ENCODE measurements at places on chromosomes 5 and 9.
A peak's percentile ranks its signal among the peaks of the same experiment; 100 is the strongest.

DNA sequence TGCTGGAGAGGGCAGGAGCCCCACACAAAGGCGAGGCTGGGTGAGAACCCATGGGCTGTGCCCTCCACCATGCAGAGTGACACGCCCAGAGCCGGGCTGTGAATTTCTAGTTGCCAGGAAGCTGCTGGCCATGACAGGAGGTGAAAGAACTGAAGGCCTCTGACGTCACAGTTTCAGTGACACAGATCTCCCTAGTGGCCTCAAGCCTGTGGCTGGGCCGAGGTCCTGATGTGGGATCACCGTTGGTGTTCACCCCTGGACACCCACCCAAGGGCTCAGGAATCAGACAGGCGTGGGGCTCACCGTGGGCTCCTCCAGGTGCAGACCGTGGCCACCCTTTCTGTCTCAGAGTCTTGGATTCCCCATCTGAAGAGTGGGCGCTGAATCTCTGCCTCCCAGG is 39.9 kb downstream of the MSX2 start:
- DNase-seq = no peak

GRCh38 chr5:11898-12297 is 80.1 kb upstream of the PLEKHG4B start:
- DNase-seq = no peak

- peak; percentile 20 for DNase-seq
Observed at GRCh38 chr5:69007726-69008368, 86.0 kb upstream of the SLC30A5 start.

DNA sequence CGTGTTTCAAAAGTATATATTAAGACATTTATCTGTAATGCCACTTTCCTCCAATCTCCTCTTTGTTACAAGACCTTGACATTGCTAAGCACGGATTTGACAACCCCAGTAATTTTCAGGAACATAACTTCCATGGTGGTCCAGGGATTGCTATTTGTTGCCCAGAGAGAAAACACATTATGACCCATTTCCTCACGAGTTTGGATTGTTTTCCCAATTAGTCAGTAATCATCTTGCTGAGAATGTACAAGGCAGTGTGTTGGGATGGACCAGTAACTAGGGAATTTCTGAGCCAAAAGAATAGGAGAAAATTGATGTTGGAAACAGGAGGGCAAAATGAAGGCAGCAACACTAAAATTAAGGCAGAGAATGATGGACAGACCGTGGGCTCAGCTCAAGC is 574.1 kb downstream of the EBF1 start:
- DNase-seq = no peak

GRCh38 chr5:38806775-38807258 is 39.0 kb upstream of the OSMR start:
- no peak for DNase-seq

GRCh38 chr9:91810286-91810905 is 139.6 kb downstream of the ROR2 start:
- DNase-seq = no peak

GRCh38 chr5:1701216-1701864 is 98.3 kb downstream of the MRPL36 start:
- DNase-seq = no peak

- no peak for DNase-seq
Observed at GRCh38 chr9:70964861-70965260, 156.6 kb downstream of the TRPM3 start.

DNA sequence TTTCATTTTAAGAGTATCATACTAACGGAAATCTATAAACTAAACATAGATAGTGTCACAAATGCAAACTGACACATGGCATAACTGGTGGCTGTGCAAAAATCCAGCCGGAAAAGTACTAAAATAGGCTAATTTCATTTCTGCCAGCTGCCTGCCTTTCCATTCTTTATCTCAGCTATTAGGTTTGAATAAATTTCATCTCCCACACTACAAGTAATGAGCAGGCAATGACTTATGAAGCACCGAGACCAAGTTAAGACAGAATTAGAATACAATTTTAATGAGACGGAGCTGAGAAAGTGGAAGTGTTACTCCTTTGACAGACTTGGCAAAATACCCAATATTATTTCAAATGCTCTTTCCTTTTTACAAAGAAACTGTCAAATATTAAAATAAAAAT is 258.8 kb upstream of the ZNF608 start:
- no peak for DNase-seq

GRCh38 chr9:27336126-27336525 is 39.2 kb upstream of the EQTN start:
- DNase-seq = no peak

GRCh38 chr9:121963528-121963995 is 129.5 kb downstream of the TTLL11 start:
- no peak for DNase-seq

DNA sequence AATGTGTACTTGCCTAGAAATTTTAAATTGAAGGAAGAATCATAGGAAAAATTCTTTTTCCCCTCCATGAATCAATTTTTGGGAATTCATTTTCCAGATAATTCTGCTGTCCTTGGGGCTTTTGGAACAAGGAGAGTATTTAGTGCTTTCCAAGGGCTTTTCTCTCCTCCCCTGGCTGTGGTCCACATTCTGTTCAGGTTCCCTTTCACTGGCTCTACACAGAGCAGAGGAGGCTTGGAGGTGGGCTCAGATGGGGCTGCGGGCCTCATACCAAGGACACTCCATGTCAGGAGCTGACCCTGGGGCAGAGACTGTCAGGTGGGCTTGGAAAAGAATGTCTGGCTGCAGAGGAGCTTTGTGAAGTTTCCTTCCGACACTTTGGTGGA is 128.1 kb downstream of the GADD45G start:
- no peak for DNase-seq

GRCh38 chr5:157273131-157273556 is 7.2 kb downstream of the CYFIP2 start:
- DNase-seq = no peak

DNA sequence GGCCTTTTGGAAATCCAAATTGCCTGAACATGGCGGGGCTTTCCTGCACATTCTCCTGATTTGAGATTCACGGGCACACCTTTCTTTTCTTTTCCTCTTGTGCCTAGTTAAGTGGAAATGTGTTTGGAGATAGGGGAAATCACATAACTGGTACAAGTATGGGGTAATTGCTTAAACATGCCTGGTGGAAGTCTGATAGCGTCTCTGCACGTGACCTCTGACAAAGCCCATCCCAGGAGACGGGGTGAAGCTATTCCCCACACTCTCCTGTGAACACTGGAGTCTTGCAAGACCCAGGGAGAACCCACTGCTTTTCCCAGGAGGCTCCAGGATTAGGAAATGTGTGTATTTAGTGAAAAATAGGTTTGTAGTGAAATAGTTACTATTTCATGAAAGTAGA is 2.9 kb upstream of the REEP2 start:
- no peak for DNase-seq

- no peak for DNase-seq
Observed at GRCh38 chr5:180332051-180332517, 21.1 kb downstream of the GFPT2 start.

DNA sequence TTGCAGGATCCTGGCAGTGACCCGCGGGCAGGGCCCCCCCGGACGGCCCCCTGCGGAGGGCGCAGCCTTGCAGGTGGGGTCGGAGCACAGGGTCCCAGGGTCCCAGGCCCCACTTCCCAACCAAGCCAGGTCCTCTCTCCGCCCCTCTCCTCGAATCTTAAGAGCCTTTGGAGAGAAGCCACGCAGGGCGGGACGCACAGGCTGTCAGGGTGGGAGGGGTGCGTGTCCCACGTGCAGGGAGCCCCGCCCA is 18.4 kb upstream of the EGFL7 start:
- no peak for DNase-seq

DNA sequence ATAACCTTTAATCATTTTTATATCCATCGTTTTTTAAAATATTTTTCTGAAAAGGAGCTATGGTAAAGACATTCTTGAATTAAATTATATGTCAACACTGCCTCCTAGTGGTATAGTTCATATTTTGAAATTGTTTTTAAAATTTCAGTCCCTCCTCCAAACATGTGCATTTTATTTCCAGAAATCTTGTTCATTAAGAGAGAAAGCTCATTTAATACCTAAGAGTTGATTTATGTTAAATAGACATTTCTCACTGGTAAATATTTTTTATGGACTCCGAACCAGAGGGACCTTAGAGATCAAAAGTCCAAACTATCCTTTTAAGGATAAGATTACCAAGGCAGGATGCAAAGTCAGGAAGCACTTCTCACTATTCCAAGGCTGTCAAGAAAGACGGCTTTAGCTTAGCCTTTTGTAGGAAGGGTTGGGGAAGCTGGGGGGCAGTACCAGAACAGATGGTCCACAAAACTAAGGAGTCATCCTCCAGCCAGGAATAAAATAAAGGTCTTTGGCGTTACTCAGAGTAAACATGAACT is 21.6 kb downstream of the BHMT start:
- no peak for DNase-seq

DNA sequence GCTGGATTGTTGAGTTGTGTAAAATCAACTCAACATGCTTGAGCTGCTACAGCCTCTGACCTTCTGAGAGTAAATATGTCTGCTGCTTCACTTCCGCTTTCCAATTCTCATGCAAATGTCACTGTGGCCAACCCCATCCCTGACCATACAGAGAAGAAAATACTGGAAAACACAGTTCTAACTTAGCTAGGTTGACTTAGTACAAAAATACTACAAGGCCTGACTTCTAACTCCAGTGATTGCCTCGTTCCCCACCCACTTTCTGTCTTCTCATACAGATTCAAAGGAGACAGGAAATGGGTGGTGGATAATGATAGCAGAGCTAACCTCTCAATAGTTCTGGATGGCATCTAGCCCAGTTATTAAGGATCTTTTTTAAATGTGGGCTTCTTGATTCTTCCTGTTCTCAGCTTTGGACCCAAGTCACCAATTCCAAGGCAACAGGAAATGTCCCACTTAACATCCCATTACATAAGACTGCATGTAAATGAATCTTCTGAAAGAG is 226.6 kb upstream of the SLC24A2 start:
- no peak for DNase-seq

GRCh38 chr5:119341452-119342349 is 14.1 kb upstream of the TNFAIP8 start:
- no peak for DNase-seq

GRCh38 chr5:116035123-116035522 is 2.9 kb downstream of the ARL14EPL start:
- DNase-seq = no peak

DNA sequence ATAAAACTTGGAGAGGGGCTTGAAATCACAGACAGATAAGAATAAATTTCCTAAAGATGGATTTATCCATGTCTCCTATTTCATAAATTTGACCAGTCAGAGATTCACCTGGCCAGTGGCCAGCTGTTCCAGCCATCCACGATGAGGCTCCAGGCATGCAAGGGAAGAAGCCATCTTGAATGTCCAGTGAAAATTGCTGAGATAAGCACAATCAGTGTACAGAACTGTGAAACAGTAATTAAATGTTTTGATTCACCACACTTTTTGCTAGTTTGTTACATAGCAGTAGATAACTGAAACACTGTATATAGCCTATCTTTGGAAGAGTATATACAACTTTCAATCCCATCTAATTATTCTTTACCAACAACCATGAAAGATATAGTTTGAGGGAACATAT is 163.5 kb downstream of the HINT1 start:
- DNase-seq = no peak

DNA sequence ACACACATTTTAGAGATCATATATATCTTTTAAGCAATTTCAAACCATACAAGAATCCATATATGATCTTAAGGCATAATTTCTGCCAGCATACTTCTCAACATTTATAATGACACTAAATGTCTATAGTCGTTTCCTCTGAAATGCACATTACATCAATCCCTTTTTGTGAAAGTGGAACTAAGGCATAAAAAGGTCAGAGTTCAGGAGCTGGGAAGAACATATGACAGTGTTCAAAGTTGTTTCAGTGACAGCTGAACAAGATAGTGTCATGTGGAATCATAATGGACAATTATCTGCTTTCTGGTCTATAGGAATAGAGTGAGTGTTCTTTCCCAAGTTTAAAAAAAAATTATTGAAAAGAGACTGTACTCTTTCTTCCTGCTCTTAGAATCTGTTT is 2.4 kb upstream of the MOB3B start:
- DNase-seq = no peak

DNA sequence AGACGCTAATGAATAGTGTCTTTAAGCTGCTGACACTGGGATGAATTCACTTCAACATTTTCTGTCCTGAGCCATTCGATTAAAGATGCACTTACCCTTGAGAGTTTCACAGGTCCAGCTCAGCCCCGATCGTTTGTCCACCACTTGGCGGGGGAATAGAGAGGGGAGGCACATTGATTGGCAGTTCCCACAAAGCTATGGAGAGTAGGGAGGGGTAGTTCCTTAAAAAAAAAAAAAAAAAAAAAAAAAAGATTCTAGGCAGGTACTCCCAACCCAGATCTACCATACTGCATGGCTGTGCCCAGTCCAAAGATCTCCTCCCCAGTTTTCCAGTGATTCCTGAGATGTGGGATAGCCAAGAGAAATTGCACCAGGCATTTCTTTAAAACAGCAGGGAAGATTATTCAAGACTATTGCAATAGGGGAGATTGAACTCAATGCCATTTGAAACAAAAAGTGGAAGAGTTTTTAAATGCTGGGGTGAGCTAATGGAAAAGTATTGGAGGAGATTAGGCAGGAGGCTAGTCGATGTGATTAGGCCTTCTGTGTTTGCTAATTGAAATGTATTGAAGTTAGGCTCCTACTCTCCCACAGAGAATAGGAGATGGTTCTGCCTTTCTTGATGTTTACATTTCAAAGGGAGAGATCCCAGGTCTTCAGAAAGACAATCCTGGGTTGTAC is 2217.4 kb upstream of the WWC1 start:
- no peak for DNase-seq

DNA sequence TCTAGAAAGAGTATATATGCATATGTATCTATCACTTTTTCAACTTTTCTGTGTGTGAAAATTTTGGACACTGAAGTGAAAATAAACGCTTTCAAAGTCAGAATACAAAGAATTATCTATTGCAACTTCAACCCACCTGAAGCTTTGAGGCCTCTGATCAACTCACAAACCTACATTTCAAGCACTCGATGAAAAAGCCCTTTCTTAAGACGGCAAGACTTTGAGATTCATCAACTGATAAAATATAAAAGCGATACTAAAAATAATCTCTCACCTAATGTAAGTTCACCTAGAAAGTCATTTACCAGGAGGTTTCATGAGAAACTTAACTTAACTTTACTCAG is 1.2 kb downstream of the GOLPH3 start:
- DNase-seq = no peak

Measured in activated CD8-positive, alpha-beta memory T cell treated with anti-CD3 and anti-CD28 coated beads for 1 hour (primary cell).